ENCODE measurements at places on chromosomes 3 and 15.

- no peak for DNase-seq
Measured at GRCh38 chr3:121895736-121896135, 1.5 kb downstream of the SLC15A2 start.

DNA sequence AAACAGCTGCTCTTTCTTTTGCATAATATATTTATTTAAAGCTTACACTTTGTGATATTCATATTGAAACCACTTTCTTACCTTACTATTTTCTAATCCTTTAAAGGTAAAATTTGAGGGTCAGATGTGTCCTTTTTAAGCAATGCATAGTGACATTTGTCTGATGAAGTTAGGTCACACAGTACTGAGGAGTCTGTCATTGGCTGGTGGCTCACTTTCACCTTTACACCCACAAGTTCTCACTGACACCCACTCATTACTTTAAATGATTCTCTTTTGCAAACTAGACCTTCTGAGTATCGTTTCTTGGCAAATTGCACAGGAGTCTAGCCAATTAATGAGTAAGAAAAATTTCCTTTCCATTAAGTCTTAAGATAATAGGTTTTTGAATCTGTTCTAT lies 758.3 kb upstream of the ARPP21 start:
- DNase-seq, result no peak

GRCh38 chr3:58035524-58036255 lies 27.5 kb downstream of the FLNB start:
- no peak for DNase-seq

DNA sequence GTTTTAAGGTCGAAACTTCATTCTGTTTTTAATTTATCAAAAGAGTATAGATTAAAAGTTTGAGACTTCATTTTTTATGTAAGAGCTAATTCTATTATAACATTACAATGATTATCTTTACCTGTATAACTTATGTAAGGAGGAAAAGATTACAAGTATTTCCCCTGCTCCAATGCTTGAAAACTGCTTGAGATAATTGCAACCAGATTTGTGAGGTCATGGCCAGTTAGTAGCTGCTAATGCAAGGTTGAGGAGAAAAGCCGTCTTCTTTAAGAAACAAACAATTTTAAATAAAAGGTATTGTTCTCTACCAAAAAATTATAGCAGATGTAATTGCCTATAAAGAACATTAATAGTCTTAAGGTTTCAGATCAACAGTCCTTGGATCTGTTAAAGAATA lies 208.3 kb upstream of the UBE2E2 start:
- DNase-seq, result no peak

DNA sequence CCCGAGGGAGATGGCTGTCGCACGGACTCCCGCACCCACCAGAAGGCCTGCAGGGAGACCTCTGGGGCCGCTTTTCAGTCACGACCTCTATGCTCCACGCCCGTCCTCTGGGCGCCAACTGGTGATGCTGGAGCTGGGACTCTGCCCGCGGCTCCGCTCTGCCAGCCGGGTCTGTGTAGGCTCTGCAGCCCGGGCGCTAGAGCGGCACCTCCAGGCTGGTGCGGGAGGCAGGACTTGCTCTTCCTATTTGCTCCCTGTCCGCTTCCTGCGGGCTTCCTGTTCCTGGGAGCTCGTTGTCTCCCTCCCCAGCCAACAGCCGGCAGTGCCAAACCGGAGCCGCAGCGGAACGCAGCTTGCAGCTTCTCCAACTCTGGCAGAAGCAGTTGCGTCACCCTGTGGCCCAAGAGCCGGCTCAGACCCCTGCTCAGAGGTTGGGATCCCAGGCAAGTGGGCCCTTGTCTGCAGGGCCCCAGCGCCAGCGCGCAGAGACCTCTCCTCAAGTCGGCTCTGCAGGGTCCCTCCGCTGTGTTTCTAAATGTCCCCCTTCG lies 285.9 kb downstream of the XXYLT1 start:
- DNase-seq, result no peak

- no peak for DNase-seq
Measured at GRCh38 chr3:148373961-148374360, 323.7 kb upstream of the AGTR1 start.

- DNase-seq, result no peak
Measured at GRCh38 chr15:65655457-65655856, 33.7 kb downstream of the SLC24A1 start.

DNA sequence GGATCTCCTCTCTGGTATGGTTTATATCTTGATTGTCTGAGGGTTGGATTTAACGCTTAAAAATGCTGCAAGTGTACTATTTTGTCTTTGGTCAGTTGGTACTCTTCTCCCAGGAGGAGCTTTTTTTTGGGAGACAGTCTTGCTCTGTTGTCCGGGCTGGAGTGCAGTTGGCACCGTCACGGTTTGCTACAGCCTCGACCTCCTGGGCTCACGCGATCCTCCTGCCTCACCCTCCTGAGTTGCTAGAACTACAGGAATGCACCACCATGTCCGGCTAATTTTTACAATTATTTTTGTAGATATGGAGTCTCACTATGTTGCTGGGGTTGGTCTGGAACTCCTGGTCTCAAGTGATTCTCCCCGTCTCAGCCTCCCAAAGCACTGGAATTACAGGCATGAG lies 89.5 kb downstream of the FNDC3B start:
- no peak for DNase-seq

DNA sequence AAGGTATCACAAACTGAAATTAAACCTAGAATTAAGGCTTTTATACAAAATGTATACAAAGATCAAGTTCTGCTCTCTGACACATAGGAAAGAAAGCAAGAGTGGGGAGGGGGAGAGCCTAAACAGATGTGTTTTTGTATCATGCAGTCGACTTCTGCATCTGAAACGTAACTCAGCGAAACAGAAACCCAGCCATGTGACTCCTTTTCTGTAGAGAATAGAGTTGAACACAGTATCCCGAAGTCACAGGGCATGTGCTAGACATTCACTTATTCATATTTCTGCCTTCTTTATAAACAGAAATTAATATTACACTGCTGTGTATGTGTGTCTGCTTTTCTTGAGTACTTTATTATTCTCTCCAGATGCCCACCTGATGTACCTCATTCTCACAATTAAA lies 121.0 kb downstream of the PDZRN3 start:
- DNase-seq, result no peak

GRCh38 chr3:89957451-89957850 lies 850.0 kb downstream of the EPHA3 start:
- DNase-seq, result no peak
